ENCODE measurements at places on chromosomes 3 and 15.
A peak's percentile ranks its signal among the peaks of the same experiment; 100 is the strongest.

- DNase-seq, result no peak
Measured at GRCh38 chr15:58222679-58223078, 84.5 kb downstream of the AQP9 start.

DNA sequence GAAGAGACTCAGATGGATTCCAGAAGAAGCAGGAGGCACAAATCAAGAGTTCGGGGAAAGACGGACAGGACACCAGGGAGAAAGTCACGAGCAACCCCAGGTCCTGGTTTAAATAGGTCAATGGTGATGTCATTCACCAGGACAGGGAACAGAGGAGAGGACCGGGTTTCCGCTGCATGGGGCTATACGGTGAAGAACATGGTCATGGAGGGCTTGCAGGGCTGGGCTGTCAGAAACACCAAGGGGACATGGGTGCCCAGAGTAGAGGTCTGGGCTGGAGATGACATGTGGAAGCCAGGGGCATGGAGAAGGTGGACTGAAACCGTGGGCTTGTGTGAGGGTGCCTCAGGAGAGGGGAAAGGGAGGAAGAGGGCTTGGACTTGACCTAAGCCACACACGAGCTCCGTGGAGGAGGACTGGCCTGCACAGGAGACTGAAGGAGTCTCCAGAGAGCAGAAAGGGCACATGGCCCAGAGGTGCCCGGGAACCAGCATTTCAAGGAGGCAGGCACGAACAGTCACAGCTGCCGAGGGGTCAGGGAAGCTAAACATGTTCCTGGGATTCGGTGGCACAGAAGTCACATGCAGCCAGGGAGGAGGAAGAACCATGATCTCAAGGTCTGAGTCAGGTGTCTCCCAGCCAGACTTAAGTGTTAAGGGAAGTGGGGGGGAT, 54.2 kb upstream of the RPL32 start:
- DNase-seq, result no peak

DNA sequence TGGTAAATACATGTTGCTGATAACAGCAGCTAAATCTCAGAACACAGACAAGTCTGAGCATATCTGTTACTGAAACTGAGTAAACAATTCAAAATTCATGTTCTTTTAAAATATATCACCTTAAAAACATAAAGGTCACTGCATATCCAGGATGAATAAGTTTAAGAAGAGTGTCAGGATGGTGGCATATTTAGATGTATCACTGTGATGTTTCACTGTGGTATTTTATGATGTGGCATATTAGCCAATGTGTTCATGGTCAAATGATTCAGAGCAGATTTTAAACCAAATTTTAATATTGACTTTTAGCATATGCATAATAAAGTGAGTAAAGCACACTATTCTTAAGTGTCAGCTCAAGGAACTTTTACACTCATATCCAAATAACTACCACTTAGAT, 346.4 kb upstream of the DPPA4 start:
- DNase-seq, result no peak

DNA sequence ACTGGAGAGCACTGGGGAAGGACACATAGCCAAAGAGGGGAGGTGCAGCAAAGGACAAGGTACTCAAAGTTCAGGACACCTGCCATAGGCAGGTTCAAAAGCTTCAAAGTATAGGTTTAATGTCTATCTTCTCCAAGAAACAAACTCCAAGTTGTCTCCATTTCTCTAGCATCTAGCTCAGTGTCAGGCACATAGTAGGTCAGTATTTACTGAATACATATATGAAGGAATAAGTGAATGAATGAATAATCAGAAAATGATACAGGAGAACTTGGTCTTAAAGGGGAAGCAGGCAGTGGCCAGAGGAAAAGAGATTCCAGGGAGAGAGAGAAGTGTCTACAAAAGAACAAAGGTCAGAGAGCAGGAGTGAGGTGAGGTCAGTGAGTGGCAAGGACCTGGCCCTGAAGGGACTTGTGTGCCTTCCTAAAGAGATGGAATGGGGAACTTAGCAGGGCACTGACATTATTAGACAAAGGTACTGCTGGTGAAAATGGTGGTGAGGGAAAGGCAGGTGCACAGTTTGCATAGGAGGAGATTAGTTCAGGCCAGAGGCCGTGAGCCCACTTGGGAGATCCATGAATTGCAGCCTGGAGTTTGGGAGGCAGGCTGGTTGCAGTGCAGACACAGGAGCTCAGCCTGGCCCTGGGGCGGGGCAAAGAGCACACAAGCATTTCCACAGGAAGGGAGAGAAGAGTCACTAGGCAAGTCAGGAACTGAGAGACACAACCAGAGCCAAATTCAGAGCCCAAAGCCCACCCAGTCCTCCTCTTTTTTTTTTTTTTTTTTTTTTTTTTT, 21.4 kb downstream of the TBC1D2B start:
- DNase-seq, result peak; percentile 66

DNA sequence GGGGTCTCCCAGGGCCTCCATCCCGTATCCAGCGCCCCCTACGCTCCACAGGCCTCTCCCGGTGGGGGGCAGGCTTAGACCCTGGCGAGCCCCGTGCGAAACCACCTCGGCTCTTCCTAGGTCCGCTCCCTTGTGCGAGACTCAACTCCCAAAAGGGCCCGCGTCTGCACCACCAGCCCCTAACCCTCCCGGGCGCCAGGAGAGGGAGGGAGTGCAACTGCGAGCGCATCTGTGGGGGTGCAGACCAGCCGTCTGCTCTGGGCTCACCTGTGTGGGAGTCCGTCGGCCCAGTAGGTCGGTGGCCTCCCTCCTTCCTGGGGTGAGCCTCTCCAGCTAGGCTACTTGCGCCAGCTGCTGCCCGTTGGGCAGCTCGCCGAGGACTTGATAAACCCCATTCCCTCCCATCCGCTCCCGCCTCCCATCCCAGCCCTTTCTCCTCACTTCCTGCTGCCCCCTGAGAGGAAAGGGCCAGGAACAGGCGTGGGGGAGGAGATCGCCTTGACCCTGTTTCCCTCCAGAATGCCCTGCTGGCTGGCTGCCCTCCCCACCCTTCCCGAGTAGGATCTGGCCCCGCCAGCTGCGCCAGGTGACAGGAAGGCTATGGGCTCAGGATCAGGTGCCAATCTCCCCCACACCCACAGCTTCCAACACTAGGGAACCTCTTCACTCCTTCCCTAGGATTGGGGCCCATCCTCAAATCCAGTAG, at the start of gene HYAL2:
HYAL2 (minus strand) TSS at position 360 of the 706 bp plus-strand sequence. CDS start 2,256 bp downstream, outside the sequence.
- no peak for DNase-seq

GRCh38 chr3:69762768-69763229, 23.5 kb downstream of the MITF start:
- no peak for DNase-seq

- no peak for DNase-seq
Measured at GRCh38 chr15:96578393-96578792, 247.9 kb downstream of the NR2F2 start.

DNA sequence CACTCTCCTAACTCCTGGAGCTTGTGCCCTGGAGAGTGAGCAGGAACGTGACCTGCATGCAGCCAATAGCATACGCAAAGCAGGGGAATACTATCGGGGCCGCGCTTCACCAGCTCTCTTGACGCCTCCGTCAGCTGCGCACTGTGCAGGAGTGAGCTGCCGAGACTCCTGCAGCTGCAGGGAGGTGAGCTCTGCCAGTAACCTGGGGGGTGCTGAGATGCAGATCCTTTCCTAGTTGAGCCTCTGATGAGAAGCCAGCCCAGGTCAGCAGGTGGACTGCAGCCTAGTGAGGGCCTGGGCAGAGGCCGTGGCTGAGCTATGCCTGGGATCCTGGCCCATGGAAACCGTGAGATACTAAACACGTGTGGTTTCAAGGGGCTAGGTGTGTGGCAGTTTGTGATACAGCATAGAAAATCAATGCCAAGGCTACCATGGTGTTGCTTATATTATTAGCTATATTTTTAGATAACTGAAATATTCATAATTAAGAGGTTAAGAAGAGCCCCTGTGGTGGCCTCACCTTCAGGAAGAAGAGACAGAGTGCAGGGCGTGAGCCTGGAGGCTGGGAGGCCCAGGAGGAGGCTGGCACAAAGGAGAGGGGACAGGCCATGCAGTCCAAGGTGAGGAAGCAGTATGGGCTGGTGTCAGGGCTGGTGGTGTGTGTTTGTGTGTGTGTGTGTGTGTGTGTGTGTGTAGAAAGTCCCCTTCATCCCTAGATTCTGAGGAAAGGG, 5.9 kb upstream of the DNAJB8 start:
- DNase-seq, result no peak

DNA sequence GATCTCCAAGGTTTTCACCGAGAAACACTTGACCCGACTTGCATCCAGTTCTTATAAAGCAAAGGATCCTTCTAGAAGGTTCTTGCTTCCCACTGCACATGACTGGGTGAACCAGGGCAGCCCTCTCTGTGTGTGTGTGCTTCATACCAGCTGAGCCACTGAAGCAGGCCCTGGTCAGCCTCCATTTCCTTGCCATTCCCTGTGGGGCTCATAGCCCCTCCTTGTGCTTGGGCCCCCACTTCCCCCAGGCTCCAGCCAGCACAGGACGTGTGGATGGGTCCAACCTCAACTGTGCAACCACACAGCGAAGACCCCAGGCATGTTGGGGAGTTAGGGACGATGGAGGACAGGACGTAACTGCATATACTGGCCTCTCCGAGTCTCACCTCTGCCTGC, 15.5 kb downstream of the KLF15 start:
- DNase-seq, result peak; percentile 3

DNA sequence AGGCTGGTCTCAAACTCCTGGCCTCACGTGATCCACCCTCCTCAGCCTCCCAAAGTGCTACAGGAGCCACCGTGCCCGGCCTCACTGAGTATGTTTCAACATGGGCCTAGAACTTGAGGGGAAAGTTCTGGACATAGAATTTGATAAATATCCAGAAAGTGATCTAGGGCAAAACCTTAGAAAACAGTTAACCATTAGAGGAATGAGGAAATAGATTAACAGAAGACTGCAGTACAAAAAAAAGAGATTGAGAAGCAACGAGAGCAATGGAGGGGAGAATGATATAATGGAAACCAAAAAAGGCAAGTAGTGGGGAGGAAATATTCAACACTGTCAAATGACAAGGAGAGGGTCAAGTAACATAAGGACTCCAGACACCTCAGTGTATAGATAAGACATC, 191.5 kb downstream of the PLCH1 start:
- DNase-seq, result no peak

DNA sequence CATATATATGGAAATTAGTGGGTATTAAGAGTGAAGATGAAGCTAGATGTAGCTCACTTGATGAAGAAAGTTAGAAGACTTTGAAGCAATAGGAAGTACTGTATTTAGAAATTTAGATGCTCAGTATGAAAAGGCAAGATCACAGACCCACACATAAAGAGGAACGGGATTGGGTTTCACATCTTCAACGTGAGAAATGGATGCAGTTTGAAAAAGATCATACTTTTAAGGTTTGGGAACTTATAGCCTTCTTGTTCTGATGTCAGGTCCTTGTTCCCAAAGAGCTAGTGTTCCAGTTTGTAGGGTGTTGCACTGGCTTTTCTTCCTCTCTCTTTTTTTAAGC, 16.7 kb downstream of the AP3S2 start:
- DNase-seq, result no peak

DNA sequence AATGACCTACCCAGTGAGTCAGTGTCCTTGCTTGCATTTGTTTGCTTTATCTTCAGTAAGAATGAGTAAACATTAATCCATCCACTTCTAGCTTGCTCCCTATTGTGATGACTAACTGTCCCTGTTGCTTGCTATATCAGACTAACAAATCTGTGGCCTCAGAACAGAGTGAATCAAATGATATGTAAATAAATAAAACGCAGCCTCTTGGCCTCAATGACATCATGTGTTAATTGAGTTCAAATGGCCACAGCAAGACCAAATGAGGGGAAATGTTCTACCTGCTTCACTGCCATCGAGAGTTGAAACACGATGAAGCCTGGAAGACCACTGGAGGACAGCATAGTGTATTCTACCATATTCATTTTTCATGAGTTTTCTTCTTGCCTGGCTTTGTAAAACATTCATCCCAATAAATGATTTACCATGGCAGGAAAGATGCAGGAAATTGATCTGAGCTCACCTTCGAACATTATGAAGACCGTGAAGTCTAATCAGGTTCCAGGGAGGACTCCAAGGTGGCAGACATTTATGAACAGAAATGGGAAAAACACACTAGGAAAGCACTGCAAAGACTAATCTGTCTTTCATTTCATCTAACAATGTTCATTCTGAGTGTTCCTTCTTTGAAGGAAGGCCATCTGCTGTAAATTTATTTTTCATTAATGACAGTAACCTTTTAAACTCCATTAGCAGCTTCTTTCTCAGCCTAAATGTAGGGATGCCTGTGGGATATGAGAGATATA, 1144.5 kb downstream of the TUSC7 start:
- no peak for DNase-seq

DNA sequence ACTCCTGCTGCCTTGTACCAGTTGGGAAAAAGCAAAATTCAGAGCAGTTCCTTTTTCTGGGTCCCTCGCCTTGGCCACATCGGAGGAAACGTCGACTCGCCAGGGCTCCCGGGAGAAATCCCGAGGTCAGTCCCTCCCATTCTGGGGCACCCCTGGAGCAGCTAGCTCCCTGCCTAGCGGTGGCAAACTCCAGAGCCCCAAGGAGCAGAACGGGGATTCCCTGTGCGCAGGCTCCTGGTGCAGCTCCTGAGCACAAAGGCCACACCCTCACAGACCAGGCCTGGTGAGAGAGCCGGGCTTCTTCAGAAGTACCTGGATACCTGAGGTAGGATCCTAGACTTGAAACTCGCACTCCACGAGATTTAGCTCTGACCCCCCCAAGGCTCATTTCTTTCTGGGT, 2.6 kb downstream of the LRRC3B start:
- DNase-seq, result no peak

DNA sequence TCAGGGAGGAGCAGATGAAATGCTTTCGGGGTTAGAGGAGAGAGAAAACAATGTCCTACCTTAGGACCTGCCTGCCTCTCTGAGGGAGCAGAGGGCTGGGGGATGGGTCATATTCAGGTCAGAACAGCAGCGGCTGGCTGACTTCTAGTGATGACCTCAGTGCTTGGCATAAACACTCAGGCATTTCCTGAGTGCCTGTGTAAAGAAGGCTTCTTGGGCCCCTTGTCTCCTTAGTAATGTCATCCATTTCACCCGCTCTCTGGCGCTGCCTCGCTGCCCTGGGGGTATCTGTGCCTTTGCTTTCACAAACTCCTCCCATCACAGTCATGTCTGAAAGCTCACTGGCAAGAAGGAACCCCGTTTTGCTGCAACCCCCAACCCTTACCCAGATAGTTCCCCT, 82.9 kb upstream of the GSK3B start:
- DNase-seq, result no peak

GRCh38 chr3:53195602-53196574, 34.9 kb downstream of the PRKCD start:
- peak; percentile 59 for DNase-seq

DNA sequence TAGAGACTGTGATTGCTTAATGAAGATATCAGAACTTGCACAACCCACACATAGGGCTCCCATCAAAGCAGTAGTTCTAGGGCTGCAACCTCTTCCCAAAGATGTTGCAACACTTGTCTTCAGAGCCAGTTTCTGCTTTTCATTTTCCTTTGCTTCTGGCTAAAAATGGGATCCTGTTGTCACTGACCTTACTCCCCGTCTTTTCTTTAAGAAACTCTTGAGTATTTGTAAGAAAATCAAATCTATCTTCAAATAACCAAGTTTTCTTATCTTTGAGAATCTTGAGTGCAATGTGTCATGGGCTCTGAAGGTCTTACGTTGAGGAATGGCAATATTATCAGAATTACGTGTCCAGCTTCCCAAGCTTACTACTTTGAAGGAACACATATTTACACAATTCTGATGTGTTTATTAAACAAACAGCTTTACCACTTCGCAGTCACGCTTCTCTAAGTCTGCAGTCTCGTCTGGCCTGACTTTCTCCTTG, 24.1 kb downstream of the CACNA1D start:
- DNase-seq, result no peak

- DNase-seq, result no peak
Measured at GRCh38 chr3:61442696-61443095, 118.7 kb upstream of the PTPRG start.

- no peak for DNase-seq
Measured at GRCh38 chr15:25136119-25136518, 181.3 kb downstream of the SNRPN start.
